ENCODE measurements at places on chromosomes 7 and 10.

- no peak for DNase-seq
These were observed 113.3 kb upstream of the CDC14C start for GRCh38 chr7:48811071-48811470.

DNA sequence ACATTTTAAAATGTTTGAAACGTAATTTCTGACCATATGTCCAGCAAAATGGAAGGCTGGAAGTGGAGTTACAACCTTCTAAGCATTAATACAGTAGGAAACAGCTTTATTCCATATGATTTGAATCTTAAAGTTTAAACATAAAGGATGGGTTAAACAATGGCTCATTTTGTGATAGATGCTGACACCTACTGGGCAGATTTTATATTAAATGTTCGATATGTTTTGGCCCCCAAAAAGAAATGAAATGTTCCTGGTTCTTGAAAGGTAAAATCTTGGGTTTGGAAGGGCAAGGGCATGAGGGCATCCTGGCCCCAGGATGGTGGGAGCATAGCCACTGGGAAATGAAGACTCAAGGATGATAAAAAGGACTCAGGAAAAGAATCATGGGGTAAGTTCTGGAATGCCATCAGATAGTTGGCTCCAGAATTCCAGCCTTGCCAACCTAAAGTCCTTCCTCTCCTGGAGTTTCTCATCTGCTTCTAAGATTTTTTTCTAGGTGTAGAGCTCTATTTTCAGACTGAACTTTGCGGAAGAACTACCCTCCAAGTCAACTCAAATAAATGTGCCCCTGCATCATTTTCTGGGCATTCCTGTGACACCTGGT lies 34.6 kb upstream of the SLC35G1 start:
- no peak for DNase-seq

GRCh38 chr10:101207026-101207425 lies 22.2 kb downstream of the LBX1 start:
- no peak for DNase-seq

DNA sequence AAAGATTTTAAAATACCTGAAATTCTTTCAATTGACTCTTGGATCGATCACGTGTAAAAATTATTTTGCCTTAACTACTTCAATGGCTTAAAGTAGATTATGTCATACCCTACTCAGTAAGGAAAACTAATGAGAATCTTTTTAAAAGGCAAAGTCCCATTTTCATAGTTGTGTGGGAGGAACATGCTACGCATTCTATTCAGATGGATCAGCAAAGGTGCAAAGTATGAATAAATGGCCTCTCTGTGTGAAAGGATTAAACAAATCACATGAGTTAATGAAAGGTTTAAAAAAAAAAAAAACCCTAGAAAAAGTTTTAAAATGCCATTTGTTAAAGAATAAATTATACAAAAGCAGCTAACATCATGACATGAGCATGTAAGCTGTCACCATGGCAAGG lies 77.1 kb downstream of the ENO4 start:
- no peak for DNase-seq

GRCh38 chr7:2710286-2710655 lies 22.3 kb downstream of the AMZ1 start:
- DNase-seq, result no peak

GRCh38 chr10:78712147-78712546 lies 356.6 kb upstream of the ZMIZ1 start:
- no peak for DNase-seq
